GM04504 (cell line): ENCODE measurements at places on chromosomes 5 and 9.

- no peak for DNase-seq
Measured at GRCh38 chr9:110476251-110476650, 103.3 kb downstream of the SVEP1 start.

- DNase-seq = no peak
Measured at GRCh38 chr5:102536323-102536928, 37.6 kb upstream of the SLCO6A1 start.

DNA sequence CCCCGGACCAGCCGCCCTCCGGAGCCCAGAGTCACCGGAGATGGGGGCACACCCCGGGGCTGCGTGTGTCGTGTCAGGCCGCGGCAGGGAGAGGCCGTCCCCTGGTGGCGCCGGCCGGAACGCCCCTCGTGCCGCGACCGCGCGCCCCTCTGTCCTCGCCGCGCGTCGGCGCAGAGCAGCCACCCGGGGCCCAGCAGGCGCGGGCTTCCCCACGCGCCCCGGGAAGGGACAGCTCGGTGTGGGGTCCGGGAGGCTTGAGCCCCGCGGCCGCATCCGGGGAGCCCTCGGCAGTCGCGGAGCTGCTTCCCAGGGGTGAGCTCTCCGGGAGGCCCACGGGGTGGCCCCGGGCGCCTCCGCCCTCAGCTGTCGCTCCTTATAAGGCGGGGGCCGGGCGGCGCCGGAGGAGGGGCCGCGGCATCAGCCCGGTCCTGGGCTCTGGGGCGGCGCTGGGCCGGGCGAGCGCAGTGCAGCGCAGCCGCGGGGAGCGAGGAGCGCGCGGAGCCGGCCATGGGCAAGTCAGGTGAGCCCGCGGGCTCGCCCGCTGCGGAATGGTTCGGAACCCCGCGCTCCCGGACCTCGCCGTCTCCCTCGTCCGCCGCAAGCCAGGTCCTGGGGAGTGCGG is at the start of gene GLIPR2:
Gene GLIPR2, plus strand, starts transcription at position 462 of the 622 bp plus-strand sequence. Its CDS starts 46 bp downstream, at position 508.
- no peak for DNase-seq

GRCh38 chr5:179974946-179975712 is 67.4 kb upstream of the TBC1D9B start:
- DNase-seq = no peak
